ENCODE measurements at places on chromosomes 5 and 9. TPM values are rescaled to one million over a fixed set of nuclear protein-coding genes. Genes with fewer than 3 reads are reported as not detected.

DNA sequence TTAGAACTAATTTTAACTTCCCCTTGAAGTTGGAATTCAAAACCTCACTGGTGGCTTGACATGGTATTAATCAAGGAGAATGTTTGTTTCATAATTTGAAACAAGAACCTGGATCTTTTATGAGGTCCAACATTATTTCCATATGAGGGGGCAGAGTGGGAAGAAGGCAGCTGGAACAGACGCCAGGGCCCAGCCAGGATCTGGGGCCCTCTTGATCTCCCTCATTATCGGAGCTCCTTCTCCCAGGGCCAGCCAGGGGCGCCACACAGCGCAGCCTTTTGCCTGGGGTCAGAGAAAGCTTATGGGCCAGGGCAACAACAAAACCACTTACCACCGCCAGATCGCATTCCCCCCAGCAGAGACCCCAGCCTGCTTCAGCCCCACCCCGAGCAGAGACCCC, 27.1 kb upstream of the NKD2 start:
- DNase-seq, result no peak

DNA sequence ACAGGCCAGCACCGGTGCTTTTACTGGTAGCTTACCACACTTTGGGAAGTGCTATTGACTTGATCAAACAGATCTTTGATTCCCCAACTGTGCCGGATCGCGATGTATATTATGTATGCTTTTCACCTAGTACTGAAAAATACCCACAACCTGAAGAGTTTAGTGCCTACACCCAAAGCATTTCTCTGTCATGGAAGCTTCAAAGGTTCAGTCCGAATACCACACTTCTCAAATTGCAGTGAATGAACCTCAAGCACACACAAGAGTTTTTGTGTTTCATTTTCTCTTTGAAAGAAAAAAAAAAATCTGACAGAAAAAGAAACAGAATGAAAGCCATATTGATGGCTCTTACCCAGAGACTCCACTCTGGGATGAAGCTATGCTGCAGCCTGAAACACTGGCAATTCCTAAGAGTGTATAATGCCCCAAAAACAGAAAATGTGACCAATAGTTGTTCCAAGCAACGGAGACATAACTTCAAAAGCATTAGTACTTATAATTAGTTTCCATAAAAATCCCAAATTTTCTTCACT, 100.9 kb downstream of the EBF1 start:
- DNase-seq, result no peak

DNA sequence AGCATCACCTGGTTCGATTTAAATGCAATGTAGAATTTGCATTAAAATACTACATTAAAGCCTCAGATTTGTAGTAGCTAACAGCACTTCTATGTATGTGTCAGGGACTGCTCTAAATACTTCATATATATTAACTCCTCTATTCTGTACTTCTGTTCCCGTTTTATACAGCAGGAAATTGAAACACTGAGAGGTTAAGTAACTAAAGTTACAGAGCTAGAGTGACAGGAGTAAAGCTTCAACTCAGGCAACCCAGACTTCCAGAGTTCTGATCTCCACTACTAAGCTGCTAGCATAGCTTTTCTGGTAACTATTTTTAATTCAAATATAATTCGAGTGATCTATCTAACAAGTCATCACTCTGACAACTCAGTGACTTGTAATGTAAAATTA, 619 bp upstream of the APC start:
- DNase-seq, result no peak

DNA sequence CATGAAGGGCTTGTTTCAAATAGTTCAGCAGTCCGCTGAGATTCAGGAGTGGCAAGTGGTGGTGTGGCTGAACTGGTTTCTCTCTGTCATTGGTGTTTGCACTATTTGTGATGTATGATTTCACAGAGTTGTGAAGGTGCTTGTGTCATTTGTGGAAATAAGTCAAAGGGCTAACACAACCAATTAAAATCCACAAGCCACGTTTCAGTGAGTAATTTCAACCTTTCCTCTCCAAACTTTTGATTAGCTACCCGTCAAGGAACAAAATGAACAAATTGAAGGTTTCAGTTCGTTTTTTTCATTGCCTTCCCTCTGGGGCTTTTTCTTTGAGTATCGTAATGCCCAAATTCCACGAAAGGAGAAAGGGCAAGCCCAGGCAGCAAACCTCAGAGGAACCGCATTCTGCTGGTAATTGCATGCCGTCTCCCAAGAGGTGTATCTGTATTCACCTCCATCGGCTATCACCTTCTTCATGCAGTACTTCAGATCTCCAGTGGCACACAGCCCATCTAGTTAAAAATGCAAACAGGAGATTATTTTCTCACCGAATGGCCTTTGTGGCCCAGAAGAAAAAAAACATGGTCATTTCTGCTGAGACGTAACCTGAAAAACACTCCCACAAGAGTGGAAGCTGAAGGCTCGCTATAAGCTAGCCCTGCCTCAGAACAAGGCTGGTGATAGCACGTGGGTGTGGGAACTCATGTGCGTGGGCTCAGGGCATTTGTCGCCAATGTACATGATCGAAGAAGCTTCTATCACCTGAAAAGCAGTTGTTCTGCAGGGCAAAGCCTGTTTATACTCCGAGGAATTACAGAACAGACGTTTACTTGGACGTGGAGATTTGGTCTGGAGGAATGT, 197.1 kb downstream of the NR3C1 start:
- DNase-seq, result no peak

- no peak for DNase-seq
Observed at GRCh38 chr9:2026220-2026997, 11.3 kb downstream of the SMARCA2 start.

DNA sequence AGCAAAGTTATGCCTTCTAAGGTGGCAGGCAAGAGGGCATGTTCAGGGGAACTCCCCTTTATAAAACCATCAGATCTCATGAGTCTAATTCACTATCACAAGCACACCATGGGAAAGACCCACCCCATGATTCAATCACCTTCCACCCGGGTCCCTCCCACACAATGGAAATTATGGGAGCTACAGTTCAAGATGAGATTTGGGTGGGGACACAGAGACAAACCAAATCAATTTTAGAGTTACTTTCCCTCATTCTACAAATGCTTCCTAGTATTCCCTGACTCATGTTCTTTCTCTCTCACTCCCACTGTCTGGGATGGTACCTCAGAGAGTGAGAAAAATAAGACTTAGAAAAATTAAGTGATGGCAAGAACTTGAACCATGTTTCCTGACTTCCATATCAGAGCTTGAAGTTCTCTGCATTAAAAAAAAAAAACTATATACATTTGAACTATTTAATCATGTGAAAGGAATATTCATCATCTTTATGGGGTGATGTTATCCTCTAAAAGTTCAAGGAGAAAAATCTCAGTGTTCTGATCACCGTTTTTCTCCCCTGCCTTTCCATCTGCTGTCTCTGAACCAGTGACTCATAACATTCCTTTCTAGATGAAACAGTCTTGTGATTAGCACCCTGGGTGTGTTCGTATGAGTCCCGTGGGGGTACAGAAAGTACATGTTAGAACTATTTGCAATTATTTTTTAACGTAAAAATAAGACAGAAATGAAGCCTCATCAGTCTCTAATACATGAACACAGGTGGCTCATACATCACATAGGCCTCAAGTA, 282.9 kb downstream of the SLF1 start:
- no peak for DNase-seq

- no peak for DNase-seq
Observed at GRCh38 chr5:163735069-163735468, 229.7 kb downstream of the MAT2B start.

- no peak for DNase-seq
Observed at GRCh38 chr5:96852759-96853158, 23.5 kb upstream of the ERAP2 start.

DNA sequence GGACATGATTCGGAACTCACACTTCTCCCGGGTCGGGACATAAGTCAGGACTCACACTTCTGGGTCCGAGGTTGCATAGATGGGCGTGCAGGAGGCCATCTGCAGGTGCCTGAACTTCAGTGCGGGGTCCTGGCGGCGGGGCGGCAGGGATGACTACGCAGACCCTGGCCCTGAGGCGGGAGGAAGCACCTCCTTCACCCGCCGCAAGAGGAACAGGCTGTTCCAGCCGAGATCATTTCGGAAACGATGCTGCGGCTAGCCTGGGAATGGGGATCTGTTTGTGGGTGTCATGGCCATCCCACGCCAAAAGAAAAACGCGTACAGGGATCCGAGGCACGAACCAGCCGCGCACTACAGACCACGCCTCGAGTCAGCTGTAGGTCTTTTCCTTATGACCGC, 196.6 kb downstream of the TTLL11 start:
- DNase-seq, result no peak

Gene NOP16
- 13.7 TPM for total RNA-seq

Gene TOR1B
- total RNA-seq, result 28.0 TPM

Gene NR2F1-AS1
- 13.7 TPM for total RNA-seq

Gene BTNL8
- 0.89 TPM for total RNA-seq

Gene PSD2
- not detected for total RNA-seq

Gene SHOC1
- 0.13 TPM for total RNA-seq

Gene SOX30
- 0.11 TPM for total RNA-seq

Gene MAN1B1
- total RNA-seq, result 69.7 TPM

Gene THG1L
- total RNA-seq, result 11.3 TPM

Gene SLC34A1
- not detected for total RNA-seq
